Vagina (tissue), 2 donors: ENCODE measurements at places on chromosomes 16 and 17.

- DNase-seq, result no peak
- H3K4me1 ChIP-seq, result peaks cover 41% of the 10 kb centered on the region
Observed at GRCh38 chr17:39929646-39930407, 2.3 kb downstream of the LRRC3C start.

GRCh38 chr17:31211352-31212012, 85.6 kb downstream of the OMG start:
- DNase-seq, result no peak
- H3K4me3 ChIP-seq, result no peak overlapping the region
- H3K27me3 ChIP-seq, result no peaks in the 10 kb centered on the region
- H3K36me3 ChIP-seq, result no peaks in the 10 kb centered on the region
- H3K27ac ChIP-seq, result no peak overlapping the region
- H3K4me1 ChIP-seq, result peaks cover 4% of the 10 kb centered on the region

- no peaks in the 10 kb centered on the region for H3K27me3 ChIP-seq
- H3K27ac ChIP-seq, result no peak overlapping the region
- DNase-seq, result no peak
- H3K4me1 ChIP-seq, result no peaks in the 10 kb centered on the region
- H3K4me3 ChIP-seq, result no peak overlapping the region
Observed at GRCh38 chr17:32161506-32162365, 19.4 kb downstream of the RHOT1 start.

- no peaks in the 10 kb centered on the region for H3K36me3 ChIP-seq
- H3K27ac ChIP-seq, result no peak overlapping the region
- no peaks in the 10 kb centered on the region for H3K4me1 ChIP-seq
- no peaks in the 10 kb centered on the region for H3K27me3 ChIP-seq
Observed at GRCh38 chr16:85812811-85813700, 13.6 kb downstream of the COX4I1 start.

GRCh38 chr17:44110823-44111633, 12.4 kb downstream of the HDAC5 start:
- DNase-seq, result peak; percentile 96
- H3K36me3 ChIP-seq, result no peaks in the 10 kb centered on the region
- peak overlapping the region; percentile 96 for H3K27ac ChIP-seq
- H3K27me3 ChIP-seq, result no peaks in the 10 kb centered on the region

DNA sequence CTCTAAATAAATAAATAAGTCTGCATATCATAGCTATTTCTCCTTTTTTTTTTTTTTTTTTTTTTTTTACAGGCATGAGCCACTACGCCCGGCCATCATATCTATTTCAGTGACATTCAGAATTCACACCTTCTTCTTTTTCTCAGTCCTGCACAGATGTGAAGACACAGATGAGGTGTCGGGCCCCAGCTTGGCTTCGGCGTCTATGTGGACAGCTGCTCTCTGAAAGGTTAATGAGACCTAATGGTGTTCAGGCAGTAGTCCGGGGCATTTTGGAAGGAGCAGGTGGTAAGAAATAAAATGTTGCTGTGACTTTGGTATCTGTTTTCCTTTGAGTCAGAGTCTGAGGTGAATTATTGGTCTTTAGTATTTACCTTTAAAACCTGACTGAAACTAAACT, 23.6 kb downstream of the TANGO6 start:
- no peak overlapping the region for H3K27ac ChIP-seq
- no peaks in the 10 kb centered on the region for H3K4me1 ChIP-seq
- no peak overlapping the region for H3K4me3 ChIP-seq
- DNase-seq, result no peak
- H3K27me3 ChIP-seq, result no peaks in the 10 kb centered on the region
- H3K36me3 ChIP-seq, result no peaks in the 10 kb centered on the region
